Right lobe of liver (tissue), 6 donors: ENCODE measurements at places on chromosomes 12 and 14.

- DNase-seq = no peak
These were observed 435.9 kb downstream of the TMTC2 start for GRCh38 chr12:83122623-83122934.

GRCh38 chr12:98106031-98106683, 409.2 kb upstream of the TMPO start:
- DNase-seq = no peak

- no peak for DNase-seq
These were observed 57.2 kb upstream of the CAPRIN2 start for GRCh38 chr12:30811966-30812365.

DNA sequence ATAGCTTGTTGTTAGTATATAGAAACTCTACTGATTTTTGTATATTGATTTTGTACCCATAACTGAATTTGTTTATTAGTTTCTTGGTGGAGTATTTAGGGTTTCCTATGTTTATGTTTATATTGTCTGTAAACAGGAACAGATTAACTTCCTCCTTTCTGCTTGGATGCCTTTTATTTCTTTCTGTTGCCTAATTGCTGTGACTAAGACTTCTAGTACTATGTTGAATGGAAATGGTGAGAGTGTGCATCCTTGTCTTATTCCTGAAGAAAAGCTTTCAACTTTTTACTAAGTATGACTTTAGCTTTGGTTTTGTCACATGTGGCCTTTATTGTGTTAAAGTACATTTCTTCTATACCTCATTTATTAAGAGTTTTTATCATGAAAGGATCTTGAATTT, 20.9 kb downstream of the FBXW8 start:
- no peak for DNase-seq

DNA sequence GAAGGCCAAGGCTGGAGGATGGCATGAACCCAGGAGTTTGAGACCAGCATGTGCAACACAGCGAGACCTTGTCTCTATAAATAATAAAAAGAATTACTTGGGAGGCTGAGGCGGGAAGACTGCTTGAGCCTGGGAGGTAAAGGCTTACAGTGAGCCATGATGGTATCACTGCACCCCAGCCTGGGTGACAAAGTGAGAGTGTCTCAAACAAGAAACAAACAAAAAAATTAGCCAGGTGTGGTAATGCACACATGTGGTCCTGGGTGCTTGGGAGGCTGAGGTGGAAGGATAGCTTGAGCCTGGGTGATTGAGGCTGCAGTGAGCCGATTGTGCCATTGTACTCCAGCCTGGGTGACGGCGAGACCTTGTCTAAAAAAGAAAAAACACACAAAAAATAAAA, 1.7 kb upstream of the GPRC5A start:
- no peak for DNase-seq

DNA sequence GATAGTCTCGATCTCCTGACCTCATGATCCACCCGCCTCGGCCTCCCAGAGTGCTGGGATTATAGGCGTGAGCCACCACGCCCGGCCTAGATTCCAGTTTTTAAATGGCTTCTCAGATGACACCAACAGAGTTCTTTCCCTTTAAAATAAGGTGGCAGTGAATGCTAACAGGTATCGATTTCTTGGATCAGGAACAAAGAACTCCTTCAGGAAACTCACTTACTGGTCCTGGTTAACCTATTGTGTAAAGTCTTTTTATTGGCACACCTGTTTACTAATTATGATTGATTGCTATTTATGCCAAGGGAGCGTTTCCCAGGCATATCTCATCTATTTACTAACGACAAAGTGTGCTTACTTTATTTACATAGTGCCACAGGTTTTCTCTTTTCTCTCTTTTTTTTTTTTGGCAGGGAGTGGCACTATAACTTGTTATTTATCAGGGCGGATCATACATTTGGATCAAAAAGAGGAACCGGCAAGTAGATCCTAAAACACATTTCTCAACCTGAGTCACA, 89.7 kb downstream of the GLT1D1 start:
- no peak for DNase-seq

GRCh38 chr14:77605392-77605972, 11.0 kb downstream of the SPTLC2 start:
- DNase-seq = no peak

- no peak for DNase-seq
These were observed 599.9 kb downstream of the SOX5 start for GRCh38 chr12:23349564-23349963.

DNA sequence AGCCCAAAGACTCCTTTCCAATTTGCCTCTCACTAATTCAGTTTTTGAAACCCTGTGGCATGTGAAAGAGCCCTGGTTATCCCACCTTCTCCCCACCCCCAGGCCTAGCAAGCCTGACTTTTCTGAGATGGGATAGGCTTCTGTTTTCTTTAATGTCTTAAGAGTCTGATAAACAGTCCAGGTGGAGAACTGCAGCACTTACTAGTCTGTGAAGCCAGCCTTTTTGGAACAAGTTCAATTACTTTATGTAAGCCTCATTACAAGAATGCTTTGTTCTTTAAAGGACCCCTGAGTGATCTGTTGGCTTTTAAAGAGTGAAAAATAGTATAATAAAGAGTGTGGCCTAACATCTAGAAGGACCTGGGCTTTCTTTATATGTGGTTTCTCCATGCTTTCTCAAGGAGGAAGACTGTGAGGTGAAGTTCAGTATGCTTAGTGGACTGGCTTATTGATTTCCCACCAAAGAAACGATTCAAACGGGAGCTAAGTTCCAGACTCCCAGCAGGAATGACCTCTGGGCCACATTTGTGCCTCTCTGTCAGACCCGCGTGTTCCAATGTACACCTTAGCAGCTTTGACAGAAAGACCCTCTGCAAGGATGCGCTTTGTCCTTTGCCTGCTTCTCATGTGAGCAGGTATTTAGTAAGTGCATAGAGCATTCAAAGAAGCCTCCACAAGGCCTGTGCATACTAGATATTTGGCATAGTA, 129.5 kb downstream of the DAAM1 start:
- no peak for DNase-seq

GRCh38 chr14:37668646-37669045, 73.2 kb downstream of the TTC6 start:
- no peak for DNase-seq

DNA sequence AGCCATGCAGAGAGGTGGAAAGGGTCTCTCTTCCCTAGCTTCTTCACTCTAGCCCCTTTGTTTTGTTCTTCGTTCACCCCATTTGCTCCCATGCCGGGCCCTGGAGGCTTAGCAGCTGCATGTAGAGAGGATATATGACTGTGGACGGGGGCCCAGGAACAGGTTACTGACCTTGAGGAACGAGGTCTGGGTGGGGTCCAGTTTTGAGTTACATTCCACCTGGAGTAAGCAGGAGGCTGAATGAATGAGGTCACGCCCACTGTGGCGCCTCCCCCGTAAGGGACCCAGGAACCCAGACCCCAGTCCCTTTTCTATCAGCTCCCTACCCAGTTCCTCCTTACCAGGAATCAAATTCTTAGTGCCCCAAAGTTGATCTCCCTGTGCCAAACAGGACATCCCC, 6.6 kb downstream of the NDRG2 start:
- DNase-seq = no peak

DNA sequence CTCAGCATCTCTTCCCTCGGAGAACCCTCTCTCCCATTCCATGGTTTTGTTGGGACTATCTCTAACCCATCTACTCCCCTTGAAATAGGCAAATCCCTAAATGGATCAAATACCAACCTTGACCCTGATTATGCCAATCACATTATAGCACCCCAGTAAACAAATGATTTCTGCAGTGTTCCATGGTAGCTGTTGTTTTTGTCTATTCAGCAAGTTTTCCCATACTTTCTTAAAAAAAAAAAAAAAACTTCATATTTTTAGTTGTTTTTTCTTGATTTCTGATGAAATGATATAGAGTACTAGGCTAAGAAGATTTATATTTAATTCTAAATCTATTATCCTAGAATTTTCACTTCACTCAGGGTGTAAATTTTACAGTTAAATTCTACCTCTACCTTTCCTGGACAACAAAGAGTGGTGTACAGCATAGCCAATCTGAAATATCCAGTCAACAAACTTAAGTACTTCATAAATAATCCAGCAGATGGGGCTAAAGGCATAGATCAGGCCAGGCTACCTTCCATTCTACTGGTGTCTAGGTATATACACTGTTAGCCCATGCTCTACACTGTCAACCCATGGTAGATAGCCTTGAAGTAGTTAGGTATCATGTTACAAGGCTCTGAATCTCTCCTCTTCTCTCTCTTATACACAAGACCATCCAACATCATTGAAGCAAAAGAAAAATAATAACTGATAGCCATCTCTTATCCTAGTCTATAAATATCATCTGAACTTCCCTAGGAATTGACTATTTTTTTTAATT, 82.2 kb downstream of the PLEKHG7 start:
- no peak for DNase-seq

GRCh38 chr12:120720987-120721801, 4.4 kb upstream of the ACADS start:
- no peak for DNase-seq

DNA sequence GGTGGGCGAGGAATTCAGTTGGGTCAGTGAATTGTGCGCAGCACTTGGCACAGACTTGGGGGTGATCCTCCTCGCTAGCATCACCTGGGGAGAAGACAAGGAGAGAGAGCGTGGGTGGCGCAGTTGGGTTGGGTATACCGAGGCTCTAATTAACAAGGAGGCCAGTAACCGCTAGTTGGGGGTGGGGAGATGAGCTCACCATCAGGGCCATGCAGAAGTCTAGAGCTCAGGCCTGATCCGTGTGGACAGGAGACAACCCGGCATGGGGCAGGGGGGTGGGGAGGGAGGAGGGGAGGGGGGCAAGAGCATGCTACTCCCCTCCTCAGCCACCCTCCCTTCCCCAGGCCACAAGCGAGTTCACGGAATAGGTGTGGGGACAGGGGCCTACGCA, 580 bp downstream of the SALL2 start:
- no peak for DNase-seq

DNA sequence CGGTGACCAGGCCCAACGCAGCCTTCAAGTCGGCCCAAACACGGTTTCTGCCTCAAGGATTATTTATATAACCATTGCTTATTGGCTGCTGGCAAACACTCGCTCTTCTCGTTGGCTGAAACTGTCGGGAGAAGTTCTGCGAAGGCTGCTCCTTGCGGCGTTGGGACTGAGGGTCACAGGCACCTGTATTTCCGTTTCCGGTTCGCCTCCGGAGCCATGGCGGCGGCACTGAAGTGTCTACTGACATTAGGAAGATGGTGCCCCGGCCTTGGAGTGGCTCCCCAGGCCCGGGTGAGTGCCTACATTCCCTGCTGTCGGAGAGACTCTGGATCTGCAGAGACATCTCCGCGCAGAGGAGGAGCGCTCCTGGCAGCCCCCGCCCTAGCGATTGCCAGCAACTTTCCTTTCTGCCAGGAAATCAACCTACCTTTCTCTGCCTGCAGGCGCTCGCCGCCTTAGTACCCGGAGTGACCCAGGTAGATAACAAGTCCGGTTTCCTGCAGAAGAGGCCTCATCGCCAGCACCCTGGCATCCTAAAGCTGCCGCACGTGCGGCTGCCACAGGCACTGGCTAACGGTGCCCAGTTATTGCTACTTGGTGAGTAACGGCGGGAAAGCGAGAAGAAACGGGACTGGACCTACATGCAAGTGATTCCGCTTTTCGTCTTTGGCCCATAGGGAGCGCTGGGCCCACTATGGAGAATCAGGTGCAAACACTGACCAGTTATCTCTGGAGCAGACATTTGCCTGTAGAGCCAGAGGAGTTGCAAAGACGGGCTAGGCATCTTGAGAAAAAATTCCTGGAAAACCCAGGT, at the start of gene METTL17:
Gene METTL17 (plus strand): TSS at position 194 of the 814 bp plus-strand sequence. CDS start 23 bp downstream, at position 217.
- DNase-seq = peak; percentile 86

- peak; percentile 64 for DNase-seq
These were observed 333.9 kb upstream of the LMO3 start for GRCh38 chr12:16939871-16940306.

GRCh38 chr12:32369202-32369601, 30.2 kb upstream of the FGD4 start:
- DNase-seq = no peak

DNA sequence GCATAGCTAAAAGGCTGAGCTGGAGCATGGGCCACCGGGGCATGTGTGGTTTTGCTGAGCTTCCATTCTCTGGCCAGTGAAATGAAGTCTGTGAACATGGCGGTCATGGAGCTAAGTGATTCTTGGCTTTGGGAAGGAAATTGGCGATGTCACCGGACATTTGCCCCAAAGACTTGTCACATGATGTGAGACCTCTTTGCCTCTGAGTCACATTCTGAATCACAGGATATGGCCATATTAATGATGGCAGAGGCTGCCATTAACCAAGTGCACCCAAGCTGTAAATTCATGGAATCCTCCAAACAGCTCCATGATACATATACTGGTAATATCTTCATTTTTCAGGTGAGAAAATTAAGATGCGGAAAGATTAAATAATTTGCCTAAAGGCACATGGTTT, 27.4 kb upstream of the BATF start:
- DNase-seq = no peak

- DNase-seq = no peak
These were observed 10.8 kb downstream of the DPF3 start for GRCh38 chr14:72883109-72883508.

DNA sequence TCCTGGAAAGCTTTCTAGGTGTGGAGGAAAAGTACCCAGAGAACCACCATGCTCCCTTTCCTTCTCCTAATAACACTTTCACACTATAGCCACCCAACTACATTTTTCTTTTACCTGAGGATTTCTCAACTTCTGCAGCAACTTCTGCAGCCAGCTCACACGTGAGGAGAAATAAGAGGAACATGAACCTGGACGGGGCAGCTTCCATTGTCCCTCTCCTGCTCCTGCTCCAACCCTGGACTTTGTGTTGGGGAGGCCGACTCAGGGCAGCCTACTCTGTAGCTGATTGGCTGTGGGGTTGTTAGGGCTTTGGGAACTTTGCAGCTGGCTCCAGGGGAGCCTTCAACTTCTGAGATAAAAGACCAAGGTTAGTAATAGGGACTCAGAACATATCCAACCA, at the start of gene ERP27:
Gene ERP27 (minus strand): TSS at position 237 of the 400 bp plus-strand sequence. CDS start 29 bp downstream, at position 208.
- no peak for DNase-seq

GRCh38 chr12:77841521-77841920, 10.8 kb downstream of the NAV3 start:
- DNase-seq = no peak

DNA sequence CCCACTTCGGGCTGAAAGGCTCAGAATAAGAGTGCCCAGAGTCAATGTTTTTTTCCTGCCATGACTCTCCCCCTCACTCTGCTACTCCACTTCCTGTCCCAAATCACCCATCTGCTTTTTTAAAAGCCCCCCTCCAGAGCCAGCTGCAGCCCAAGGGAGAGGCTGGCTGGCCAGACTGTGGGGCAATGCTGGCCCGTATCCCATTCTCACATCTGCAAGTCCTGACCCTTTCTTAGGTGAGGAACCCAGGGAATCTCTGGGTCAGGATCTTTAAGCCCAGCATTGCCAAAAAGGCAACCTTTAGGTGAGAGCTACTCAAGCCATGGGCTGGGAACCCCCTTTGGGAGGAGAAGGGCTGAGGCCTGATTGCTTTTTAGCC, 1.7 kb upstream of the ITGA5 start:
- DNase-seq = no peak

GRCh38 chr12:106193394-106194215, 54.2 kb downstream of the CKAP4 start:
- DNase-seq = no peak

- DNase-seq = peak; percentile 47
These were observed 343.2 kb downstream of the PDZRN4 start for GRCh38 chr12:41531147-41531829.

- no peak for DNase-seq
These were observed 5.1 kb downstream of the E2F7 start for GRCh38 chr12:77060136-77060882.
